Suppressor macrophage treated with lipopolysaccharide for 4 hours (primary cell): ENCODE measurements at places on chromosomes 3 and 15.

- no peak for DNase-seq
Measured at GRCh38 chr3:115804200-115804599, 180.9 kb downstream of the GAP43 start.

GRCh38 chr15:80531388-80531787, 127.2 kb downstream of the ARNT2 start:
- DNase-seq = no peak

GRCh38 chr3:72629191-72629631, 219.0 kb downstream of the SHQ1 start:
- DNase-seq = peak; percentile 67

GRCh38 chr3:126944089-126944965, 38.6 kb upstream of the PLXNA1 start:
- no peak for DNase-seq

- peak; percentile 92 for DNase-seq
Measured at GRCh38 chr15:78618490-78618934, 2.3 kb downstream of the CHRNA3 start.

GRCh38 chr3:53248161-53248560, 7.7 kb downstream of the TKT start:
- DNase-seq = no peak

DNA sequence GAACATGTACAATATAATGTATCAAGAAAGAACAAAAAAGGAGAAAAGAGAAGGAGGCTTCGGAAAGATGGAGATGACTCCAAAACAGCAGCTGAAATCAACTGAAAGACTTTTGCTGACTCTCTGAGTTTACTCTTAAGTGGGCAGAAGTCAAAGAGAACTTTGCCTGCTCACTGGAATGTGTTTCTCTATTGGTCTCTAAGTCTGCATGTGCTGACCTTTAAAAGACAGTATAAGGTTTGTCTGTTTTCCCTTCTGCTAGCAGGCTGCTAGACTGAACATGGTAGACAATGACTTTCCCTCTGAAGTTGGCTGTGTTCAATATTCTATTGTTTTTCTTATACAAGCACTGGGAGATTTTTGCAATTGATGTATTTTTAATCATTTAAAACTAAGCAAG, 7.2 kb upstream of the MAP4 start:
- DNase-seq = no peak

GRCh38 chr3:28576614-28577200, 228.1 kb upstream of the AZI2 start:
- no peak for DNase-seq

DNA sequence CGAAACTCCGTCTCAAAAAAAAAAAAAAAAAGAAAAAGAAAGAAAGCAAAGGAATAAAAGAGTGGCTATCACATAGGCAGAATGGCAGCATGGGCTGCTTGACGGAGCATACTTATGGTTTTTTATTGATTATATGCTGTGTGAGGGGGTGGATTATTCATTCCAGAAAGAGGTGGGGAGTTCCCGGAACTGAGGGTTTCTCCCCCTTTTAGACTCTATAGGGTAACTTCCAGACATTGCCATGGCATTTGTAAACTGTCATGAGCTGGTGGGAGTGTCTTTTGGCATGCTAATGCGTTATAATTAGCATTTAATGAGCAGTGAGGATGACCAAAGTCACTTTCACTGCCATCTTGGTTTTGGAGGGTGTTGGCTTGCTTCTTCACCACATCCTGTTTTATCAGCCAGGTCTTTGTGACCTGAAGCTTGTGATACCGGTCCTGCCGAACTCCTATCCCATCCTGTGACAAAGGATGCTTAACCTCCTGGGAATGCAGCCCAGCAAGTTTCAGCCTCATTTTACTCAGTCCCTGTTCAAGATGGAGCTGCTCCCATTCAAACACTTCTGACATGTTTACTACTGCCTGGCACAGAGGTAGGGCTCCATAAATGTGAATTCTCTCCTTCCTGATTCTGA, 15.8 kb upstream of the ABHD17C start:
- no peak for DNase-seq

DNA sequence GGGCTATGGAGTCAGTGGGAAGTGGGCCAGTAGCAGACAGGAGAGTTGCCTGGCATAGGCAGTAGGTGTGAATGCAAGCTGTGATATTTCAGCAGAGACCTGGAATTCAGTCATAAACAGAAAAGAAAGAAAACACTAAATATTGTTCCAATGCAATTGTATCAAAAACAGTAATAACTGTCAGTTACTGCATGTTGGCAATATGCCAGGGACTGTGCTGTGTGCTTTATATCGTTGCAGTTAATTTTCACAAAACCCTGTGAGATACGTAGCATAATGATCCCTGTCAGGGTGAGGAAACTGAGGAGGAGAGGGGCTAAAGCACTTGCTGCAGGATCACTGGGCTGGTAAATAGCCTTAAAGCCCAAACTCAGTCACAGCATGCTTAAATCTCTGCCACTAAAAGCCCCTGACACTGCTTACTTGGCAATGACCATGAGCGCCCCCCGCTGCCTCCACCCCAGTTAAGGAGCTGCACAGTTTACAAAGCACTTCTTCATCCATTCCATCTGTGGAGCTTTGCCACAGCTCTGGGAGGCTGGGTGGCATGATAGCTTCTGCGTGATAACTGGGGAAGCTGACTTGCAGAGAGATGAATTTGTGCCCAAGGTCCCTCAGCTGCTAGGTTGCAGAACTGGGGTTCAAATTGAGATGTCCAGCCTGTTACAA, 3.9 kb downstream of the SLC6A1 start:
- no peak for DNase-seq

GRCh38 chr3:18237251-18238005, 187.7 kb downstream of the SATB1 start:
- DNase-seq = peak; percentile 29
